Pancreas (tissue), 10 donors: ENCODE measurements at places on chromosomes 7 and 10.

DNA sequence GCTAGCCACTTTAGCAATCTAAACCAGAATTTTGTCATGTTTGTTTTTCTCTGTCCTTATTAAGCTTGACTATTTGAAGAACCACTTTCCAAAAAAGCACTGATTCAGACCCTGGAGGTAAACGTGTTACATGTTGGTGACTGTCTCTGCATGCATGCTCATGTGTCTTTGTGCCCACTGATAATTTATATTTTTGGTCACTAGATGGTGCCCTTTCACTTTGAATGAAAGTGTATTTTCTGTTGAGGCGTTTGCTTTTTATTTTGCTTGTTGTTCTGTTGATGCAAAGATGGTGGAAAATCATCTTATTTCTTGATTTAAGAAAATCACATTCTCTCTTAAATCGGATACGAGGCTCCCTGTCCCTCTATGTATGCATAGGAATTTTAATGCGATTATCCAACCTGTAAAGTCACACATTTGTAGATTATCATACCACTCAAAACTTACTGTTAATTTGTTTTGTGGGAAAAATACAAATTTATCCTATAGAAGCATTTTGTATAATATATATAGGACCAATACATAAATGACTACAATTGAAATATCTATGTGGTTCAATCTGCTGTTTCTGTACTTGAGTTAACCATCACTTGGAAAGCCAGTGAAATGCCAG, 269.3 kb downstream of the BICC1 start:
- DNase-seq = no peak

GRCh38 chr10:116636976-116637375, 16.2 kb downstream of the PNLIPRP2 start:
- no peak for DNase-seq

- no peak for DNase-seq
Observed at GRCh38 chr7:77697535-77697831, 1.2 kb downstream of the RSBN1L start.

GRCh38 chr7:72037516-72037915, 374.6 kb downstream of the CALN1 start:
- DNase-seq = no peak

DNA sequence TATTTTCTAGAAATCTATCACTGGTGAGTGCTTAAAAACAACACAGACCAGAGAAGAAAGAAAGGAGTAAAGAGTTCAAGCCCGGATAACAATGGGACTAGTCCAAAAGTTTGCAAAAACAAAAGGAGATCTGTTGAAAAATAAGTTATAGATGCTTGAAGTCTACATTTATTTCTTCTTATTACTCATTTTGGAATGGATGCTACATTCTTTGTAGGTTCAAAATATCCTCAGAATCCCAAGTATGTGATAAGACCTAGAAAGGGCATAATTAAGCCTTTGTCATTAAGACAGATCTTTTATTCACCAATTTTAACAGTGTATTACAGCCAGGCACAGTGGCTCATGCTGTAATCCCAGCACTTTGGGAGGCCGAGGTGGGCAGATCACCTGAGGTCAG, 42.7 kb upstream of the ITGB8 start:
- no peak for DNase-seq

DNA sequence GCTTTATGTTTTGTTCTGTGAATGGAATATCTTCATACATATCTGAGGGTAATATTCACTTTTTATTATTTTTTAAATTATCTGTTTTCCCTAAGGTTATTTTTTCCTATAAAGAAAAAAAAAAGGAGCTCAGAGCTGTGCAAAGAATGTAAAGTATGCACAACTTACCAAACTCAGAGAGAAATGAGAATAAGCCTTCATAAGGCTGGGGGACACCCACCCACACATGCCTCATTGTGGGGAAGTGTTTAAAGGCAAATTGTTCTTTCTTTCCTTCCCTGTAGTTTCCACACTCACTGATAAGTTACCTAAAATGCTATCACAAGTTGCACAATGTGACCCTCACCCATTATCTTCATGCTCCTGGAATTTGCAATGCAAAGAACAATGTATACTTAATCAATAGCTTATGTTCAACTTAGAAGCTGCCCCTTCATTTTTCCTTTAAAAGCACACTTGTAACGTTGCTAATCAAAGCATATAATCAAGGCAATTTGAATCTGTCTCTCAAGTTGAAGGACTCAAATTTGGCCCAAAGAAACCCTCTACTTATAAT, 108.1 kb downstream of the GNAT3 start:
- no peak for DNase-seq
